ENCODE measurements at places on chromosomes 12 and 14.

DNA sequence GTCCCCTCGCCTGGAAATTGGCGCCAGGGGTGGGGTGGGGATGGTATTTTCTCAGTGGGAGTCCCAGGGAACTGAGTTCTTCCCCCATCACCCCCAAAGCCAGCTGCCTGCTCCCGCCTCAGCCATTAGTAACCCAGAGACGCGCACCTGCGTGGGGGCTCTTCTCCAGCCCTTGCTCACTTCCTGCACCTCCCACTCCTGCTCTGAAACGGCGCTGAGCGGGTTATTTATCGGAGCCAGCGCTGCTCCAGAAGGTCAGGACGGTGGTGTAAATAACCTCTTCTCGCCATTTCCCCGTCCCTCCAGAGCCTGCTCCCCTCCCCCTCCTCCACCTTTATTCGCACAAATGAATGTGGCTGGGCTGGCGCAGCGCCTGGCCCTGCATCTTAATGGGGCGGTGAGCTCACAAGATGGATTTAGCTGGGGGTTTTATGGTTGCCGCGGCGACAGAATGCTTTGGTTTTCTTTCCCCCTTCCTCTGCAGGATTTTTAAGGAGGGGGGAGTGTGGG, 12.2 kb downstream of the GPR84 start:
- DNase-seq = no peak

DNA sequence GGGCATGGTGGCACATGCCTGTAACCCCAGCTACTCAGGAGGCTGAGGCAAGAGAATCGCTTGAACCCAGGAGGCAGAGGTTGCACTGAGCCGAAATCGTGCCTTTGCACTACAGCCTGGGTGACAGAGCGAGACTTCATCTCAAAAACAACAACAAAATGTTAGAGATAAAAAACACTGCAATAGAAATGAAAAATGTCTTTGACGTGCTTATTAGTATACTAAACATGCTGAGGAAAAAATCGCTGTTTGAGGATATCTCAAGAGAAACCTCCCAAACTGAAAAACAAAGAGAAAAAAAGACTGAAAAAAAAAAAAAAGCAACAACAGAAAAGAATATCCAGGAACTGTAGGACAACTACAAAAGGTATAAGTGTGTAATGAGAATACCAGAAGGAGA, 15.2 kb upstream of the APOLD1 start:
- DNase-seq = no peak

- DNase-seq = no peak
Observed at GRCh38 chr12:132474237-132474741, 15.7 kb upstream of the FBRSL1 start.

DNA sequence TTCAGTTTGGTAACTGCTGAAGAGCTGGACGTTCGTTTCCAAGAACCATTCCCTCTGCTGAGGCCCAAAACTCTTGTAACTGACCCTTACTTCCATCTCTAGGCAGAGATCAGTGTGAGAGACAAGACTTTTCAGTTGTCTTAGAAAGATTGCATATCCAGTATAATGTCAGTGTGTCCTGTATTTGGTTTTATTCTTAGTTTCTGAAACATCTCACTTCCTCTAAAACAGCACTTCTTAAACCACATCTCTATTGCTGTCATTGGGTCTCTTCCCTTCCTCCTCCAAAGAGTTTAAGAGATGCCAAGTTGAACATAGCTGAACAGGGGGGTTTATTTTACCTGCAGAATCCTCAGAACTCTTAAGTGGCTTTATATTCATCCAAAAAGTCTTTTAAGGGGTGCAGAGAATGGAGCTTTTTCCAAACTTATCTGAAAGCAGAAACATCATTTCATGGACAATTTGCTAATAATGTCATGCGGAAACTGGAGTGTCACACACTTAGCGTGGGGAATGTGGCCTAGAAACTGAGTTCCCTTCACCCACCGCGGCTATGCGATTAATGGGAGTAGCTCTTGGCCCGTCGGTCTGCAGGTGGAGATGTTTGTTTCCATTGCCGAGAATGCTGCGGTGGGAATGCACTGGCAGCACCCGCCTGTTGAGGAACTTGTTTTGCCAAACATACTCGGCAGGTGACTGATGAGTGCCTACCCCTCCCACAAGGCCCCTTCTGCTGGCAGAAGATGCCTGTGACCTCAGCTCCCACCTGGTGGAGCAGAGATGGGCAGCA, 148.2 kb downstream of the ADGRD1 start:
- no peak for DNase-seq

DNA sequence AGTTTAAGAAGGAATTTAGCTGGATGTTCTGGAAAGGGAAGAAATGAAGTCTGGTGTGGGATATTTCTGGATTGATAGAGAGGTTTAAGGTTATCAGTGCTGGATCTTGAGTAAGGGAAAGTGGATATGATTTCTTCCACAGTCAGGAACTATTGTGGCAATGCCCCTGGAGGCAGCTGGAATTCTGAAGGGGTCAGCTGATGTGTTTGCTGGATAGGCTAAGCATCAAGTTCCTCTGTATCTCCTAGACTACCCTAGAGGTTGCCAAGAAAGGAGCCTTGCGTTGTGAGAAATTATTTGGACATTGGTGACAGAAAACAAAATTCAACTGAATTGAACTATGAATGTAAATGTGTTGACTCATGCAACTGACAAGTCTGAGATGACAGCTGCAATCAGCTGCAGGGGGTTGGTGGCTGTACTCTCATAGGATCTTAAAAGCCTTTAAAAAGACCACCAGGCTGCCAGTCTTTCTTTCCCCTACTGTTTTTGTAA, 244.4 kb downstream of the ATXN7L3B start:
- no peak for DNase-seq

- DNase-seq = no peak
Observed at GRCh38 chr12:50056639-50056976, 788 bp upstream of the ASIC1 start.

GRCh38 chr14:103280278-103280928, 53.6 kb upstream of the EIF5 start:
- DNase-seq = no peak

DNA sequence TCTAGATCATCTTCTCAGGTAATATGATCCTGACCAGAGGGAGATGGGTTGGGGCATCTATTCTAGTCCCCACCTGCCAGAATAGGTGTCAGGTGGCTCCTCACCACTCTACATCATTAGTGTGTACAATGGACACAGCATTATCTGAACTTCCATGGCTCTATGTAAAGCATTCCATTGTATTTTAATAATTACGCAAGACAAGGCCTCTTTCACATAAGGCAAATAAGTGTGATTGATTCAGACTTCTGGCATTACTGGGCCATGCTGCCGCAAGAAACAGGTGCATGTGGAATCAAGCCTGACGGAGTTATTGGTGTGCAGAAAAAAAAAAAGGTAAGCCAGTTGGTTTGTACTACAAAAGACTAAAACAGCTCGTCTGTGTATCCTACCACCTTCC, 3.1 kb upstream of the DDHD1 start:
- DNase-seq = no peak

- no peak for DNase-seq
Observed at GRCh38 chr14:97066068-97066899, 269.1 kb downstream of the VRK1 start.

- no peak for DNase-seq
Observed at GRCh38 chr14:72894623-72895378, 900 bp upstream of the DPF3 start.

GRCh38 chr14:101062601-101063000, 159.1 kb upstream of the RTL1 start:
- DNase-seq = no peak

DNA sequence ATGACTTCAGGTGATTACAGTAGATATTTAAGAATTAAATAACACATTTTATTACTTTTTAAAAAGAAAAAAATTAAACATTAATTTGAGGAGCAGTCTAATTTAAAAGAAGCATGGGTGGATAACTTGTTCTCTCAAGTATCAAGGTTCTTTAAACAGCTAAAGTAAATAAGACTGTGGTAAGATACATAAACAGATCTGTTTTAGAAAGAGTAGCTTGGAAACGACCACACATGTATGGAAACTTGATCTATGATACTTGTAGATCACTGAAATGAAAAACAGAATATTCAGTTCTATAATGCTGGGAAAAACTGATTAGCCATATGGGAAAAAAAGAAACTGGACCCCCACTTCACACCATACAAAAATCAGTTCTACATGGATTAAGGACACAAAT, 36.0 kb downstream of the TC2N start:
- DNase-seq = no peak

DNA sequence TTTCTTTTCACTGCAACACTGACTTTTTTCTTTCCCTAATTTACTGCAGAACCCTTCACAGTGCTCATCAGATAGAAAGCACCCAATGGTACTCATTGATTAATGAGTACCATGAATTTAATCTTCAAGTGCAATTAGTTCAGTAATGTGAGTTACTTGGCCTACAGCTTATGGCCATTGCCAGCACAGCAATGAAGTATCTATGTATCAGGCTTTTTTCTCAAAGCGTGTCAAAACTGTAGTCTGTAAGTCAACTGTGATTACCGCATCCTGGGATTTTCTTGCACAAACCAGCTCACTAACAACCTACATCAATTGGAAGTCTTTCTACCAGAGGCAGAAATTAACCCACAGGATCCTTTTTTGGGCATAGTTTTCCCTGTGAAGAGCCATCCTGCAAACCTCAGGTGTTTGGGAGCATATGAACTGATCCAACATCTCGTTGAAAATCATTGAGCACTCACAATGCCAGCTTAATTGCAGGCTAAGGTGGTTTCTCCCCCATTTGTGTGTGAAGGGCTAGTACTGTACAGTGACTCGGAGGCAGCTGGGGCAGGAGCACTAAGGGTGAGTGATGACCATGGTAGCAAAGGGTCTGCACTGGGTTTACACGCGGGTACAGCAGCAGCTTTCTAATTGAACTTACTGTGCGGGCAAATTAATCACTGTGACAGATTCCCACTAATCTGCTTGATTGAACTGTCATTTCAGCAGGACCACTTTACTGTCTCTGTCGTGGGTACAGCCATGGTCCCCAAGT, 619.3 kb downstream of the SNAPC1 start:
- no peak for DNase-seq

DNA sequence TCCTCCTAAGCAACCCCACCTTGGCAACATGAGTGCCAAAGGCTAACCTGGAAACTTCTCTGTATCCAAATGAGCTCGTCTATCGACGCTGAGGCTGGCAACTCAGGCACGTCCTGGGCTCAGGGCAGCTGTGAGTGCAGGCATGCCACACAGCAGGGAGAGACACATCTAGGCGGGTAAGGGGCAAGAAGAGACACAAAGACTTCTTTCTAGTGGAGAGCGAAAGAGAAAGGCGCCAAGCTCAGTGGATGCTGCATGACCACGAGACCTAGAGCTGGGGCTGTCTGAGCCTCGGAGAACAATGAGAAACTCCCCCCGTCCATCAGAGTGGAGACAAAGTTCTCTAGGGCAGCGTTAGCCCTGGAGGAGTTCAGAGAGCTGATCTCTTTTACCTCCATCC, 170.4 kb downstream of the CALM1 start:
- DNase-seq = no peak

DNA sequence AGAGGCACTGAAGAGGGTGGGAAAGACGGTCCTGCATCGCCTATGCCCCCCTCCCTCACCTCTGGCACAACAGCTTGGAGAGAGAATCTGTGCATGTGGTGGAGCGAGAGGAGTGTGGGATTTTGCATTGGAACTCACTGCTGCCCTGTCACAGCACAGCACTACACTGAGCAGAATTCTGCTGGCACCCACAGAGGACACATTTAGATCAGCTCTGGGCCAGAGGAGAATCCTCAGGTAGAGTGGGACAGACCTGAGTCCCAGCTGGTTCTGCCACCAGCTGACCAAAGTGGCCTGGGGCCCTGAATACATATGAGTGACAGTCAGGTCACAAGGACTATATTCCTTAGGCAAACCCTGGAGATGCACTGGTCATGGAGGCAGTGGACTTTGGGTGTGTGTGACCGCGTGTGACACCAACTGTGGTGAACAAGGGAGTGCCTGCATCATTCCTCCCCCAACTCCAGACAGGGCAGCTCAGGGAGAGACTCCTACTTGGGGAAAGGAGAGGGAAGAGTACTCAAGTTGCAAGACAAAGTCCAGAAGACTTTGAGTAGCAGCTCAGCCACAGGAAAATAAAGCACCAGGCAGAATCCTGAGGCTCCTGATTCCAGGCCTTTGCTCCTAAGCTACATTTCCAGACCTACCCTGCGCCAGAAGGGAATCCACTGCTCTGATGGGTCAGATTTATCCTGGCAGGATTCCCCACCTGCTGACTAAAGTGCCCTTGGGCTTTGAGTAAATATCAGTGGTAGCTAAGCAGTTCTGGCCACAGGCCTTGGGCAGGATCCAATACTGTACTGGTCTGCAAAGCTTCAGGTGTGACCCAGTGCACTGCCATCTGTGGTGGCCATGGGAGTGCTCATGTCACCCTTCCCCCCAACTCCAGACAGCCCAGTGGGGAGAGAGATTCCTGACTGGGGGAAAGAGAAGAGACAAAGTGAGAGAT, 10.6 kb upstream of the ACOT1 start:
- no peak for DNase-seq

GRCh38 chr14:76827696-76828296, 1.6 kb downstream of the LRRC74A start:
- no peak for DNase-seq

GRCh38 chr14:96240641-96241040, 15.4 kb upstream of the BDKRB1 start:
- no peak for DNase-seq

Measured in CD4-positive, alpha-beta T cell treated with Interferon alpha-2 for 1 hour (primary cell).